ENCODE measurements at places on chromosomes 12 and 14.

- no peak for DNase-seq
These were observed 46.8 kb downstream of the AMN start for GRCh38 chr14:102969060-102969791.

GRCh38 chr14:38206689-38207376 lies 871 bp upstream of the SSTR1 start:
- no peak for DNase-seq

GRCh38 chr14:74347097-74347794 lies 1.0 kb upstream of the VRTN start:
- no peak for DNase-seq

DNA sequence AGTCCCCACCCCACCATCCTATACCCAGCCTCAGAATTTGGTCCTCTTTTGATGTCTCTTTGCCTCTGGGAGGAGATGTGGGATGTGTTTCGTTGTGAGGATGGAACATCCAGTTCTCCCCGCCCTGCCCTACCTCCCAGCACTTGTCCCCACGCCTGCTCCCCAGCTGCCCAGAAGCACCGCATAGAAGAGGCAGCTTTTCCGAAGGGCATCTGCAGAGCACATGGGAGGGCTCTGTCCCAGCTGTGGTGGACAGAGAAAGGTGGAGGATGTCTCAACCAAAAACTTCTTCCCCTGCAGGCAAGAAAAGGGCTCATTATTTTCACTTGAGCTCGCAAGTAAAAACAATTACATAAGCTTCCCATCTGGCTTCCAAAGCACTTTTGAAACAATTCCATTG lies 302.6 kb downstream of the PCNX1 start:
- no peak for DNase-seq

DNA sequence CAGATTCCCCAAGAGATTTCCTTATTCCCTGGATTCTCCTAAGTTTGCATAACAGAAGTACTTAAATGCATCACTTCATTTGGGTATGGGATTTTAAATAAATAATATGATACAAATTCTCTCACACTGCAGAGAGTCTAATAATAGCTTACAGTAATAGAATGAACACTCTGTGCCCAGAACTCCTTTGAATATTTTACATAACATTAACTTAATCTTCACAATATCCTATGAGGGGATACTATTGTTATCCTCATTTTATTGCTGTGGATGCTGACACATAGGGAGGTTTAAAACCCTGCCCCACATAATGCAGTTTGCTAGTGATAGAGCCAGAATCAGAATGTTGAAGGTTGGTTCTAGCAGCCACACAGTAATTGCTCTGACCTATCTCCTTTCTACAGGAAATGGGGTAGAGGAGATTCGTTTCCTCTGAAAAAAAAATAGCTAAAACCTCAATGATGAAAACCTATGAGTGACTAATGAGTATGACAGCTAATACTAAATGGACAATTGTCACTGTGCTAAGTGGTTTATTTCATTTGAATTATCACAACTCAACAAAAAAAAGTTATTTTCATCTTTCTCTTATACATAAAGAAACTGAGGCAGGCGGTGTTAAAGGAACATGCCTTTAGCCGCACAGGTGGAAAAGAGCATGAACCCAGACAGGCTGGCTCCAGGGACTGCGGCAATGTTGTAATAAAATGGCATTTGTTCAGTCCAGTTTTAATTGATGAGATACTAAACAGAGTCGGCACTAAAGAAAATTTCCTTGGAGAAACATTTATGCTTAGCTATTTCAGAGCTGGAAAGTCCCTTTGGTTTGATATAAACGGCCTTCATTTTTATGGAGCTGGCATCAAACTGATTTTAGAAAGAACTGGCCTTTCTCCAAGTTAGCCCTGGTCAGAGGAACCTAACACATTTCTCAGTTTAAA lies 880.9 kb downstream of the NRXN3 start:
- no peak for DNase-seq

DNA sequence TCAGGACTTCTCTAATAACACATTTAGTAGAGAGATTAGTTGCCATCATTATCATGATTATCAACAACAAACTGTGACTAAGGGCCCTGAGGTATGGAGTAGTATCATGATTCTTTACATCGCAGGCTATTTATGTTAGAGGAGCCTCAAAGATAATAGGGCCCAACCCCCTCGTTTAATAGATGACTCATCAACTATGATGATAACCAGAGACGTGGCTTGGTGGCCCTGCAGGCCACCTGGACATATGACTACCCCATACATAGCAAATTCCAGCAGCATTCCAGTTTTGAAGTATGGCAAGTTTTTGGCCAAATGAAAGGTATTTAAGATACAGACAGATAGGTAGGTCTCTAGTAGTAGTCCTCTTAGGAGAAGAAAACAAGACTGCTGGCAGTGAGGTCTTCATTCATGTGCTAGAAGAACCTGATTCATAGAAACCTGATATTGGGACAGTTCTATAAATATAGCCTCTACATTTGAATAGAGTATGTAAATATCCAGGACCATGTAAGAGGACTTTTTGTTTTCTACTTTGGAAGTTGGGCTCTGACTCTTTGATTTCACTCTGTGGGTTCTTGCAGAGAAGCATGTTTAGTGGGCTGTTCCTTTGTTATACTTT lies 5.6 kb downstream of the RIC8B start:
- no peak for DNase-seq

GRCh38 chr14:100473249-100473648 lies 114.0 kb downstream of the BEGAIN start:
- DNase-seq: no peak

GRCh38 chr14:76259029-76259735 lies 107.5 kb downstream of the GPATCH2L start:
- no peak for DNase-seq

GRCh38 chr12:2270846-2271245 lies 218.1 kb downstream of the CACNA1C start:
- no peak for DNase-seq

GRCh38 chr12:68956466-68956865 lies 23.5 kb upstream of the CPM start:
- no peak for DNase-seq

GRCh38 chr14:92591346-92591745 lies 77.8 kb downstream of the RIN3 start:
- no peak for DNase-seq

- no peak for DNase-seq
These were observed 68.5 kb downstream of the BHLHE41 start for GRCh38 chr12:26056335-26056734.

DNA sequence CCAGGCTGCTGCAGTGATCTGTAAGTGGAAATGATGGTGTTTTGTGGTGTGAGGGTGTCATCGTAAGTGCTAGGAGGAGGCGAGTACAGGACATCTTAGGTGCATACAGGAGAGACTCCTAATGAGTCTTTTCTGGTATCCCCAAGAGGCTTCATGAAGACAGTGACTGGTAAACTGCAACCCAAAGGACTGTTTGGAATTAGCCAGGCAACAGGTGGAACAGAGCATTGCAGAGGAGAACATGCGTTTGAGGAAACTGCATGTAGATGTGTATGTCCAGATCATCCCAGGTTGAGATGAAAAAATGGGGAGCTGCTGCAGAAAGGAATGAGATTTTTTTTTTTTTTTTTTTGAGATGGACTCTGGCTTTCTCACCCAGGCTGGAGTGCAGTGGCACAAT lies 5.4 kb downstream of the ACAD10 start:
- DNase-seq: no peak

GRCh38 chr12:79870916-79871315 lies 64.0 kb downstream of the PPP1R12A start:
- no peak for DNase-seq

GRCh38 chr12:4191642-4192041 lies 81.9 kb upstream of the CCND2 start:
- DNase-seq: no peak

GRCh38 chr12:89041078-89041477 lies 311.2 kb downstream of the DUSP6 start:
- no peak for DNase-seq

DNA sequence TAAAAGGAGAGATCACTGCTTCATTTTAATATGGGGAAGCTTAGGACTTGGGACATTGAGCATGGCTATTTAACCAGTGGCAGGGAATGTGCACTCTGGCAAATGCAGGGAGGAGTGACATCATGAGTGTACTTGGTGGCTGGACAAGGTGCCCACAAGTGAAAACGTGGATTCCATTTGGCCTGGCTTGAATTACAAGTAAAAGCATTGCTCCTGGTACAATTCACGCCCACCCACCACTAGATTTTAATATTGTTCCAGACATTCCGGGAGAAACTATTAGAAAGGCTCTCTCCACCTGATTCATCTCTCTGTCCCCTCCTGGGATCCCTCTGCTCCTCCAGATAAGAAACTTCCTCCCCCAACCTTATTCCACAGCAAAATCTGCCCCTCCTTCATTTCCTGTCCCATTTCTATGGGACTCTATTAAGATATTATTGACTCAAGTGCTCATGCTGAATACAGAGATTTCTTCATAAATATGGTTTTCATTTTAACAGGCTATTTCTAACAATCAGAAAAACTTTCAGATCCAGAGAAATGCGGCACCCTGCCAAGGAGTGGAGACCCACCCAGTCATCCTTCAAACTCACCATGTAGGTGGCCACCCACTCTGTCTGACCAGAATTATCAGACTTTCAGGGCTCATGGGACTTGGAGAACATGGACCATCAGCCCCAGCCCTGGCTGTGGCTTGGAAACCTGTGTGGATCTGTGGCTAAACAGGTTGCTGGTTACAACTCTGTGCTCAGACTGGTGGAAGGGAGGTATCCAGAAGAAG lies 43.2 kb downstream of the SSPN start:
- DNase-seq: no peak

DNA sequence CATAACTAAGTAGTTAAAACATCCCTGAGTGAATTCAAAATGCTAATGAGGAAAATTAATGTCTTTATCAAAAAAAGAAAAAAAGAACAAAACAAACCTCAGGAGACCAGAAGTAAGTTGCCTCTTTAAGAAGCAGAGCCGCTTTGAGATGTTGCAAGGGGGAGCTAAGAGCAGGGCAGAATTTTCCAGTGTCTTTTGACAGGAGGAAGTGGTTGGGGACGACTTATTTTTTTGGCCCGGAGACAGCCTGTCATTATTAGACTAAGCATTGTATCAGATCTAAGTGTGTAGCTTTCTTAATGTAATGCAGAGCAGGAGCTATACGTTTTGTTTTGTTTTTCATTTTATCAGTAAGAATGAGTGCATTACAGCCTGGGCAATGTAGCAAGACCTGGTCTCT lies 206.6 kb downstream of the CACNA1C start:
- DNase-seq: no peak

DNA sequence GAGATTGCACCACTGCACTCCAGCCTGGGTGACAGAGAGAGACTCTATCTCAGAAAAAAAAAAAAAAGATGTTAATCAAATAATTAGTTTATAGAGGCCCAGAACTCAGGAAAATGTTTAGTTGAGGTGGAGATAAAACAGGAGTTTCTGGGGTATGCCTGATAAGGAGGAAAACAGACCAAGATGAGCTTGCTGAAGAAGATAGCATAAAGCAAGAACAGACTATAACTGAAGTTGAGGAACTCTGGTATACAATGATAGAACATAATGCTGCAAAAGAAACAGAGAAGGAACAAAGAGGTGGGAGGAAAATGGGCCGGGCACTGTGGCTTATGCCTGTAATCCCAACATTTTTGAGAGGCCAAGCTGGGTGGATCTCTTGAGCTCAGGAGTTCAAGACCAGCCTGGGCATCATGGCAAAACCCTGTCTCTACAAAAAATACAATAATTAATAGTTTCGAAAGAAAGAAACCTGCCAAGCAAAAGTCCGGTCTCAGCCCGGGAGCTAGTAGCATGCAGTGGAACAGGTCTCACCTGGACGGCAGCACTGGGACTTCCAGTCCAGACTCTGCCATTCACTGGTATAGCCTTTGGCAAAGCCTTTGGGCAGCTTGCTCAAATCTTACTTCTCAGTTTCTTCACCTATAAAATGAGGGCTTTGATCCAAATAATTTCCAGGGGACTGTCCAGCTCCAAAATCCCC lies 25.4 kb downstream of the SLC35E3 start:
- DNase-seq: no peak

DNA sequence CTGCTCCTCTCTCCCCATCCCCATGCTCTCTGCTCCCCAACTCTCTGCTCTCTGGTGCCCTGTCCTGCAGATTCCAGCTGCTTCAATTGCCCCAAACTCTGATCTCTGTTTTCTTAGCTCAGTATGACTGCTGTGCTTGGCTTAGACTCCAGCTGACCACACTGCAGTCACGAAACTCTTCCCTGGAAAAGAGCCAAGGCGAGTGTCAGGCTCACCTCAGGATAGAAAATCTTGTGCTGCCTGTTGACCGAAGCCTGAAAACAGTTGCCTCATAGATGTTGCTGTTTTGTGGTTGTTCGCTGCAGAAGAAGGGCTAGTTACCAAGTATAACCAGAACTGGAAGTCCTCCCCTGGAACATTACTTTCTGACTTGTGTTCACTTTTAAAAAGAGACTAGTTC lies 6.7 kb upstream of the STON2 start:
- DNase-seq: no peak

- DNase-seq: no peak
These were observed 9.2 kb upstream of the LBHD2 start for GRCh38 chr14:103074729-103075367.

GRCh38 chr12:106049105-106049504 lies 89.6 kb downstream of the NUAK1 start:
- DNase-seq: no peak

GRCh38 chr12:6845395-6845794 lies 4.7 kb downstream of the GNB3 start:
- no peak for DNase-seq

DNA sequence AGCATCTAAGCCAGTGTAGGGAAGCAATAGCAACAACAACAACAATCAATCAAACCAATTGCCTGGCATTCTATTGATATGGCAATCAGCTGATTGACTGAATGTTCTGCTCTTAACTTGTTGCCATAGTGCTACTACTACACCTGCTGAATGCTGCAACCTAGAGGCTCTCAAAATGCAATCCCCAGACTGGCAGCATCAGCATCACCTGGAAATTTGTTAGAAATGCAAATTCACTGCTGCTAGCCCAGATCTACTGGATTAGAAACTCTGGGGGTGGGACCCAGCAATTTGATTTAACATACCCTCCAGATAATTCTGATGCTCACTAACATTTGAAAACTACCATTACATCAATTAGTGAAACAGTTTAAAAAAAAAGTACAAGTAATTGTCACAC lies 363.6 kb downstream of the SNAPC1 start:
- no peak for DNase-seq

DNA sequence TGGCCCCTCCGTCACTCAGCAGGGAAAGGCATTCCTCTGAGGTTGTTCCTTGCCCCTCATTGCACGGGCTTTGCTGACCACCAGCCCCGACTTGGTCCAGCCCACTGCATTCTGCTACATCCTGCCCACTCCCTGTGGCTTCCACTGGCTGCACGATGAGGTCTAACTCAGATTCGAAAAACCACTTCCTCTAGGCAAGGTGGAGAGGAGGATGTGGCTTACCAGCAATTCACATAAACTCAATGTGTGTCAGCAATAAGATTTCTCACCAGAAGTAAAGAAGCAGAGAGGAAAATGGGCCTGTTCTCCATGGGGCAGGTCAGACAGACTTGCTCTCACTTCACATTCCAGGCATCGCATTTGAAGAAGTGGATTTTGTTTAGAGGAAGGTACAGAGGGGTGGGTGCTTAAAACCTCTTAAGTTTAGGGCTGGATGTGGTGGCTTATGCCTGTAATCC lies 14.7 kb downstream of the GPR68 start:
- DNase-seq: no peak

GRCh38 chr14:52235866-52236510 lies 31.5 kb upstream of the PTGDR start:
- no peak for DNase-seq

GRCh38 chr12:63450816-63451215 lies 217.5 kb downstream of the DPY19L2 start:
- DNase-seq: no peak

- no peak for DNase-seq
These were observed 4.0 kb downstream of the KRT77 start for GRCh38 chr12:52699373-52699772.

Measured in DMS79 (cell line).